T-helper 17 cell (primary cell): ENCODE measurements at places on chromosomes 3 and 15. TPM values are rescaled to one million over a fixed set of nuclear protein-coding genes. Genes with fewer than 3 reads are reported as not detected.

Gene STRC
- total RNA-seq: 1.8 TPM

Gene ARL8B
- total RNA-seq: 39.2 TPM

Gene CDHR4
- 0.37 TPM for total RNA-seq

Gene PCLAF
- total RNA-seq: 0.76 TPM

Gene VPS39
- 93.1 TPM for total RNA-seq

Gene FBXW12
- total RNA-seq: not detected

Gene PYGO1
- not detected for total RNA-seq

Gene RASGRP1
- 121 TPM for total RNA-seq

Gene SH2D7
- not detected for total RNA-seq

Gene WDR93
- total RNA-seq: 0.18 TPM

Gene GABRR3
- total RNA-seq: not detected

Gene VIPR1
- total RNA-seq: 72.9 TPM

Gene SPSB4
- not detected for total RNA-seq

Gene SAMMSON
- not detected for total RNA-seq

Gene UBE2E2
- total RNA-seq: 5.0 TPM
